ENCODE measurements at places on chromosomes 3 and 15.

- DNase-seq, result no peak
These were observed 4.7 kb upstream of the RPS17 start for GRCh38 chr15:82545002-82545401.

DNA sequence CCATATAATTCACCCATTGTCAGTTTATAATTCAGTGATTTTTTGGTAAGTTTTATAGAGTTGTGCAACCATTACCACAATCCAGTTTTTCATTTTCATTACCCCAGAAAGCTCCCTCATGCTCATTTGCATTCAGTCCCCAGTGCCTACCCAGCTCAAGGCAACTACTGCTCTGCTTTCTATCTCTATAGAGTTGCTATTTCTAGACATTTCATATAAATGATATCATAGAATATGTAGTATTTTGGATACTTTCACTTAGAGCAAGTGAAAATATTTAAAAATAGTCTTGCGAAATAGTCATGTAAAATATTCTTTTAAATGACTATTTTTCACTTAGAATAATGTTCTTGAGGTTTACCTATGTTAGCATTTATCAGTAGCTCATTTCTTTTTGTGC is 42.1 kb downstream of the ZNF654 start:
- no peak for DNase-seq

GRCh38 chr15:68790910-68791309 is 29.8 kb downstream of the ANP32A start:
- DNase-seq, result no peak

DNA sequence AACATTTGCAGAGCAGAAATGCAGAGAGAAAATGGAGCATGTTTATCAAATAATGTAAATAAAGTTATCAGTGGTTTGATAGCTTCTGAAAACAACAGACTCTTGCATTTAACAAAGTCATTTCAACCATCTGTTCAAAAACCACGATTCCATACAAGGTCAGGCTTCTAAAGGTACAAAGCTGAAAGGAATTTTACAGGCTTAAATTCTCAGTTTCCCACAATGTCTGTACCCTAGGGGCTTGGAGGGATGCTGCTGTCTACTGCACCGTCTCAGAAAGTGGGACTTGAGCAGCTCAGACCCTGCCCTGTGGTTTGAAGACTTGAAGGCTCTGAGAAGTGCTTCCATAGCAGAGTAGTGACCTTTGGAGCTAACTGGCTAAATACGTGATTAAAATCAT is 30.4 kb upstream of the TM4SF1 start:
- DNase-seq, result no peak

GRCh38 chr3:196996454-196997265 is 28.0 kb upstream of the PIGZ start:
- no peak for DNase-seq

DNA sequence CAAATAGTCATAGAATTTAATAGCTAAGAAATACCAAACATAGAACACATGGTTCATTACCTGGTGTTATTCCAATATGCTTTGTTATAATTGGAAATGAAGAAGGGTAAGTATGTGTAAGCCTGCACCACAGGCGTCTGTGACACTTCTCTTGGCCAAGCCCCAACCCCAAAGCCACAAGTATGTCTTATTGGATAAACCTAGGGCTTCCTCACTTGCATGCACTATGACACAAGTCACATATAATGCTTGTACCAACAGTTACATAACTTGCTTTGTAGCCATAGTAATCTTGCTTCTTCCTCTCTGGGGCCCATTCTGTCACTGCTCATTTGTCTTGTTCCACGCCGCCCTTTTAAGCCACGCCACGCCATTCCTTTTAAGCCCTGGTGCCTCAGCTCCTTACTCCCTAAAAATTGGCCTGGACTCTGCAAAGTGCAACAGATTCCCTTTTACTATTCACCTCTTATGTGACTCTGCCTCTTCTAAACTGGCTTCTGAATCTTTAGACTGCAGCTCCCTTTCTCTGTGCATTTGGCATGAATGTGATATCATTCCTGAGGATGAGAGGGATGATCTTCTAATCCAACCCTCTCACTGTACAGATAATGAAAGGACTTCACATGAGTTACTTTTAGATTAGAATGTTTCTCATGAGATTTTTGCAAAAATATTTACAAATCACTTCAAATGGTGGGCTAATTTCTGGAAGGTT is 48.1 kb upstream of the EPHA3 start:
- no peak for DNase-seq

GRCh38 chr3:13711911-13712650 is 163.2 kb downstream of the FBLN2 start:
- DNase-seq, result peak; percentile 17

- DNase-seq, result no peak
These were observed 43.1 kb downstream of the IGF2BP2 start for GRCh38 chr3:185781759-185782158.

DNA sequence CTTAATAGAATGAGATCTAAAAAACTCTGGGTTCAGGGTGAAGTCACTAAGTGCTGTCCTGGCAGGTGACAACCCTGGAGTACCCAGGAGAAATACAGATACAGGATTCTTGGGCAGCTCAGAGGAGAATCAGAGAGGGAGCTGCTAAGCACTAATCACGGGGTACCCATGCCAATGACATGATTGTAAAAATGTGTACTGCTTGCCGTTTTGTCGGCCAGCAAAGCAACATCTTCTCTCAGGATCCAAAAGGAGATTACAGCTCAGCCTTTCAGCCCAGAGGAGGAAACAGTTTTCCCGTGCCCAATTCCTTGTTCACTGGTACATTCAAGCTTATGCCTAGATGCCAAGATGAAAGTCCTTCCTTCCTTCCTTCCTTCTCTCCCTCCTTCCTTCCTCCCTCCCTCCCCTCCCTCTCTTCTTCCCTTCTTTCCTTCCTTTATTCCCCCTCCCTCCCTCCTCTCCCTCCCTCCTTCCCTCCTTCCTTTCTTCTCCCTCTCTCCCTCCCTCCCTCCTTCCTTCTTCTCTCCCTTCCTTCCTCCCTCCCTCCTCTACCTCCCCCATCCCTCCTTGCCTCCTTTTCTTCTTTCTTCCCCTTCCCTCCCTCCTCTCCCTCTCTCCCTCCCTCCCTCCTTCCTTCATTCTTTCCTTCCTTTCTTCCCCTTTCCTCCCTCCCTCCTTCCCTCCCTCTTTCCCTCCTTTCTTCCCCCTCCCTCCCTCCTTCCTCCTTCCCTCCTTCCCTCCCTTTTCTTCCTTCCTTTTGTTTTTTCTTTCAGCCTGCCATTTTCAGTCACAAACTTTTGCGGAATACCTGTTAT is 4.1 kb upstream of the MINAR1 start:
- DNase-seq, result no peak

- DNase-seq, result no peak
These were observed 42.9 kb downstream of the DCUN1D1 start for GRCh38 chr3:182937293-182938051.

- DNase-seq, result no peak
These were observed 2.0 kb upstream of the GP9 start for GRCh38 chr3:129058441-129059200.

DNA sequence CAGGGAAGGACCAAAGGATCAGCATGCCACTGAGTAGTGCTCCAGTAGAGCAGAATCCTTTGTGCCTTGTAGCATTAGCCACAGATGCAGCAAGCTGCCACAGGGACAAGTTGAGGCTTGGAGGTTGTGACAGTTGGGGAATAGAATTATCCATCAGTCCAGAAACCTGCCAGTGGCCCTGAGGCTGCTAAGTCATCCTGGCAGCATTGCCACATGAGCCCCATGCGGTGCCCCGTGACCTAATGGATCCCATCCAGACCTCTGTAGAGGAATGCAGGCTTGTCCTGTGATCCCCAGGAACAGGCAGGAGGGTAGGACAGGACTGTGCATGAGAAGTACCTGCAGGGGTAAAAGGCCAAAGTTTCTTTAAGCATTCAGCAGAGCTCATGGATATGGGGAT is 51.7 kb downstream of the BOC start:
- no peak for DNase-seq

DNA sequence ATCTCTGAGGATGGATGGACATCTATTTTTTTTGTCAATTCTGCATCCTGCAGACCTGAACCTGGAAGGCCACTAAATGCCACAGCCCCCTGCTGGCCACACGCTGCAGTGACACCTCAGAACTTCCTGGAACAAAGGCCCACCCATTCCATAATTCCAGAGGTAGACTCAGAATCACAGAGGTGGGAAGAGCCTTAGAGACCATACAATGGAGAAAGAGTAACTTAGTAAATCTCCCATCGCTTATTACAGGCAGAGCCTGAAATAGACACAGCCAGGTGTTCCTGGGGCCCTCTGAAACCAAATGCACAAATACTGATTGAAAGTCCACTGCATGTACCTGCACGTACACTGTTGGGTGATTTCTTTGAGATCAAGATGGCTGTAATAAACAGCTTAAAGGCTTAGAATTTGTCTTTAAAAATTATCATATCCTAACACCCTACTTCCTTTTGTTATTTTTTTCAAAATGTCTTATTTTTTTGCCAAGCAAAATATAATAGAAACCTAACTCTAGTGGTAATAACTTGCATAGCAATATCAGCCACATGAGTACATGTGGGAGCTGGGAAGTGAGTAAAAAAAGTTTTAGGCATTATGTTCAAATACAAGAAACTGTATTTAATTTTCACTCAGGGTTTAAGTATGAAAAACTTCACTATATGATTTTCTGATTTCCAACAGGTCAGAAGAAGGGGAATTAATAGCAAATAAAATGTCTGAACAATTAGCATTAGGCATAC is 62.7 kb downstream of the EOMES start:
- DNase-seq, result peak; percentile 50

GRCh38 chr3:61018807-61019206 is 232.4 kb downstream of the FHIT start:
- DNase-seq, result no peak

- no peak for DNase-seq
These were observed 77.4 kb downstream of the VPS8 start for GRCh38 chr3:184889312-184889904.

GRCh38 chr3:129195731-129196256 is 12.1 kb upstream of the CNBP start:
- no peak for DNase-seq

GRCh38 chr15:59104912-59105732 is at the start of gene CCNB2:
Gene CCNB2, plus strand, starts transcription at chr15:59105146. Its CDS starts 123 bp downstream, at chr15:59105269.
- peak; percentile 88 for DNase-seq

- DNase-seq, result no peak
These were observed 42.5 kb upstream of the PIK3CB start for GRCh38 chr3:138877226-138877625.

DNA sequence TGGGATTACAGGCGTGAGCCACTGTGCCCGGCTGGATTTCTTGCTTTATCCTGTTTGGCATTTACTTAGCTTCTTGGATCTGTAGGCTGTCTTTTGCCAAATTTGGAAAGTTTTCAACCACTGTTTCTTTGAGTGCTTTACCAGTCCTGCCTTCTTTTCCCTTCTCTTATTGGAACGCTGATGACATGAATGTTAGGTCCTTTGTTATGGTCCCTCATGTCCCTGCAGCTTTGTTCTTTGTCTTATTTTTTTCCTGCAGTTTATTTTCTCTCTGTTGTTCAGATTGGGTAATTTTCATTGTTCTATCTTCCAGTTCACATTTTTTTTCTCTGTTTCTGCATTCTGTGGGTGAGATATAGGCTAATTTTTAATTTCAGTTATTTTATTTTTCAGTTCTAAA is 25.0 kb downstream of the SH3GL3 start:
- no peak for DNase-seq

- no peak for DNase-seq
These were observed 31.5 kb downstream of the SLCO3A1 start for GRCh38 chr15:91885054-91885453.

GRCh38 chr15:101014921-101015841 is 96.0 kb downstream of the LRRK1 start:
- DNase-seq, result peak; percentile 78

- DNase-seq, result no peak
These were observed 300.7 kb upstream of the SATB1 start for GRCh38 chr3:18725668-18726407.

GRCh38 chr15:72737723-72738122 is 45.8 kb downstream of the ADPGK start:
- DNase-seq, result no peak

DNA sequence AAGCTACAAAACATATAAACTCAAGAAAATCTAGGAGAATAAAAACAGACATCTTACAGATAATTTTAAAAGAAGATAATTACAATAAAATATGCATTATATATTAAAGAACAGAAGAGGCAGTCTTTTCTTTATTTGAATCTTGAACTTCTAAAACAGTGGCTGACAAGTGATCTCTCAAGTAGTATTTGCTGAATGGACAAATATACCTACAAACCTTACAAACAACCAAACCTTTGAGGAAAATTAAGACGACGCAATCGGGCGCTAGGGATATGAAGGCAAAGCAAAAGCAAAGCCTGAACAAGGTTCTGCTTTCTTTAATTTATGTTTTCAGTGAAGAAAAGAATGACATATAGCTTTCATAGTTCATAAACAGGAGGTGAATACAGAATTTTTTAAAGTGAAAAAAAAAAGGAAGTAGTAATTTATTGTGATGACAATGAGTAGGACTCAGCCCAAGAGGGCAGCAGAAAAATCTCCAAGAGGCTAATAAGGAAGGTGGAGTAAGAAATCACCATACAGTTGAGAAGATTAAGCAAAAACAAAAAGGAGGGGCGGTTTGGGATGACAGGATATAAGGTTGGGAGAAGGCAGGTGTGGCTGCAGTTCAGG is 347.8 kb downstream of the TBC1D5 start:
- no peak for DNase-seq

DNA sequence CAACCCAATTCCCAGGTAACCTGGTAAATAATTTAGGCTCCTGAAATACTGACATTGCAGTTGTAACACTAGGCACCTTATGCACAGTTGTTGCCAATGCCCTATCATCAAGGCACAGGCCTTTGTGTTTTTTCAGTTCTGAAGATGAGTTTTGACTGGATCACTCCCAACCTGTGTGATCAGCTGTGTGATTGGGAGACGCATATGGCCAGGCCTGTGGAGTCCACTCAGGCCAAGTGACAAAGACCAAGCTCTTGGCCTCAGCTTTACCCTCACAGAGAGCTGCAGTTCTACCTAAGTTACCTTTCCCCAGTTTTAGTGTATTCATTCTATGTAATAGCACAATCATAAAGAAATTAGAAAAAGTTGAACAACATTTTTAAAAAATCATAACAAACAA is 19.2 kb upstream of the AQP9 start:
- no peak for DNase-seq
